Hematopoietic multipotent progenitor cell treated with erythropoietin and hydrocortisone succinate and interleukin-3 and kit ligand, for 17 days (in vitro differentiated cells): ENCODE measurements at places on chromosomes 1 and 21.

GRCh38 chr1:219427403-219427802 is 185.5 kb downstream of the ZC3H11B start:
- DNase-seq = no peak

GRCh38 chr1:204503122-204503912 is 8.7 kb upstream of the PIK3C2B start:
- DNase-seq = peak; percentile 80

- no peak for DNase-seq
These were observed 204.8 kb downstream of the SETD4 start for GRCh38 chr21:35855484-35855883.

GRCh38 chr21:34836933-34837505 is 168.2 kb downstream of the CLIC6 start:
- DNase-seq = no peak

DNA sequence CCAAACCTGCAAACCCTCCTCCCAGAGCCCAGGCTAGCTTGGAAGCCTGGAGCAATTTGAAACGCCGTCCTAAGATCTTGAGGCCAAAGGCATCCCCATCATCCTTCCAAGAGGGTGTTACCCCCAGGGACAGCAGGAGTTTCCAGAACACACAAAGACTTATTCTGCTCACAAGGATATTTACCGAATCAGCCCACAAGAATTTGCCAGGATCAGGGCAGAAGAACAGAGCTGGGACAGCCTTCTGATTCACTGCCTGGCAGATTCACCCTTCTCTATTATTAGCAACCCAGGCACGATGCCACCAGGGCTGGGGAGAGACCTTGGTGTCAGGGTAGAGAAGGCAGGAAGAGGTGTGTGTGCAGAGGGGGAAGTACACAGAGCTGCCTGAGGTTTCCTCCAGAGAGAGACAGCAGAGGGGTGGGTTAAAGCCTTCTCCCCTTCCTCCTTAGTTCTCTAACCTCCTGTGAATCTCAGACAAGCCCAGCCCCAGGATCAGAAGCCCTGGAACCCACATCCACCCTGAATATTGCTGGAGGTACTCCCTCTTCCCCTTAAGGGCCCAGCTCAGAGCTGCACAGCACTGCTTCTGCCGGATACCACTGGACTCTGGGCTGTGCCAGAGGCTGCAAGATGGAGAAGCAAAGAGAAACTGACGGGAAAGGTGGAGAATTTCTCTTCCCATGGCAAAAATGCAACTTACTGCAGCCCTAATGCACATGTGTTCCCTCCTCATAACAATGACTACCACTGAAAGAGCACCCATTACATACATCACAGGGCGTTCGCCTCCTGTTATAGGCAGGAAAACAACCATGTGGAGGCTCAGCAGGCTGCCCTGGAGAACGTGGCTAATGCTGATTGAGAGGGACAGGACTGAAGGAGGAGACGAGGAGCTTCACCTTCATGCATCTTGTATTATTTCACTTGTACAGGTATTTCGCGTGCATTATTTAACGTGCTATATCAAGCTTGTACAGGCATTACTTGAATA is 61.8 kb downstream of the ITPKB start:
- DNase-seq = no peak

- DNase-seq = no peak
These were observed 79.5 kb downstream of the EVI5 start for GRCh38 chr1:92705446-92705845.

GRCh38 chr1:53804181-53804580 is 33.9 kb downstream of the NDC1 start:
- no peak for DNase-seq

- no peak for DNase-seq
These were observed 81.1 kb downstream of the SIK1 start for GRCh38 chr21:43345746-43346409.

- DNase-seq = no peak
These were observed 421.5 kb downstream of the PTPRU start for GRCh38 chr1:29657816-29658215.

DNA sequence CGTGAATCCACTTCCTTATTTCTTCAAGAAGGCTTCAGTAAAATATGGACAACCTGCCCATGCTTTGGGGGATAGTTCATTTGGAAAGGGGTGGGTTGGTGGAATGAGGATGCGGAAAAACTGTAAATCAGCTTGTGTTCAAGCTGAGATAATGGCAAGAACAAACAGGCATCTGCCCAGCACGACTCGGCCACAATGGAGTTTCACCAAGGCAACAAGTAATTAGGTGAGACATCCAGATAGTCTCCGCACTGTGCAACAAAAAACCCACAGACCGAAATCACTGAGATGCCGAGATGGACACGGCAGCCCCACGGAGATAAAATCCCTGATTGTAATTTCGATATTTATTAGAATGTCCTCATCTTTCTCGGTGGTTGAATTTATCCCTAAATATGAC is 455.2 kb downstream of the AJAP1 start:
- no peak for DNase-seq

DNA sequence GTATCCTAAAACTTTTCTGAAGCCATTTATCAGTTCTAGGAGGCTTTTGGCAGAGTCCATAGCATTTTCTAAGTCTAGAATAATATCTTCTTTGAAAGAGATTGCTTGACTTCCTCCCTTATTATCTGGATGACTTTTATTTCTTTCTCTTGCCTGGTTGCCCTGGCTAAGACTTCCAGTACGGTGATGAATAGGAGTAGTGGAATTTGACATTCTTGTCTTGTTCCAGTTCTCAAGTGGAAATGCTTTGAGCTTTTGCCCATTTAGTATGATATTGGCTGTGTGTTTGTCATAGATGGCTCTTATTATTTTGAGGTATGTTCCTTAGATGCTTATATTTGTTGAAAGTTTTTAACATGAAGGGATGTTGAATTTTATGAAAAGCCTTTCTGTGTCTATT is 1647.9 kb downstream of the PLA2G4A start:
- DNase-seq = no peak

DNA sequence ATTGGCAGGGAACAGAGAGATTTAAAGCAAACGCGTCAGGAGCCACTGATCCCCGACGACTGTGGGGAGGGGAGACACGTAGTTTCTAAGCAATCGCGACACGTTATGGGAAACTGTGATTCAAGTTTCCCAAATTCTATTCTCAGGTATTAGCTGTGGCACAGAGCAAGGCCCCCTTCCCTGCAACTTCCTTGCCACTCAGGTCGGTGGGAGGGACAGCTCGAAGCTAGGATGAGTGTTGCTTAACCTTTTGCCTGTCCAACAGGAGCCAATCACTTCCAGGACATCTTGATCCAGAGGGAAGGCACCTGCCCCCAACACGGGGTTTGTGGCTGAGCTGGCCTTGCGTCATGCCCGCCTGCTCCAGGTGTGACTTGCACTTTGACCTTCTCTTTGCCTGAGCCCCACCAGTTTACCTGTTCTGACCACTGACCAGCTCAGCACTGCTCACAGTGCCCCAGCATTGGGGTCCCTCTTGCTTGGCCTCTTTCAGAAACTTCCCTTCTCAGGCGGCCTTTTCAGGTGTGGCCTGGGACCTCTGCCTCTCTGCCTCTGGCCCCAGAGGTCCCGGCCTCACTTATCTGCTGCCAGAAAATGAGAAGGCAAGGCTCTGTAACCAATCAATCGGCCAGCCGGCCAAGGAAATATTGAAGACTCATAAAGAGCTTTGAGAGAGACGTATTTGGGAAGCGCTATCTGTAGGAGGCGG is 24.6 kb downstream of the TEX35 start:
- DNase-seq = peak; percentile 19

DNA sequence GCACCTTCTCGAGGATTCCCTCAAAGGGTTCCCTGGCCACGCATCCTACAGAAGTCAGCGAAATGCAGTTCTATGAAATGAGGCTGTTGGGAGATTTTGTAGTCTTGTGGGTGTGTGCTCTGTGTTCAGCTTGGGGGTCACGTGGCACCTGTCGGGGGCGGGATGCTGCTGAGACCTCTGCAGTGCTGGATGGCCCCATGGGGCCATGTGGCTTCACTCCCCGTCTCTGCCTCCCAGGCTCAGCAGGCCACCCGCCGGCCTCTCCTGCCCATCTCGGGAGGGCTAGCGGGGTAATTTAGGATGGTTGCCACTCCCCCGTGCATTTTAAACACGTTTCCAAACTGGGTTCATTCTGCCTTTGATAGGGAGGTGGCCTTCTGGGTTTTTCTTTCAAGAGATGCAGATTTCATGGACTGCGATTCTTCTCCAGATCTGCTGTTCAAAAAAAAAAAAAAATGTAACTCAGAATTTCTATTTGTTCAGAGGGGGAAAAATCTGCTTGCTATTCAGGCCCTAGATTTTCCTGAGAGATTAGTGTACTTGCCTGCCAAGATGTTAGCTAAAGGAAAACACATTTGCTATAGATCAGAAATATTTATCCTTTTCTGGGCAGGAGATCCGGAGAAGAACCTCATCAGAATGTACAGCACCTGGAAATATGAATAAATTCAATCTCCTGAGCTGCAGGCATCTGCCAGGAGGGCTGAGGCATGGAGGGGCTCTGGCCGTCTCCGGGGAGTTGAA is 277.2 kb upstream of the VAMP3 start:
- DNase-seq = no peak

DNA sequence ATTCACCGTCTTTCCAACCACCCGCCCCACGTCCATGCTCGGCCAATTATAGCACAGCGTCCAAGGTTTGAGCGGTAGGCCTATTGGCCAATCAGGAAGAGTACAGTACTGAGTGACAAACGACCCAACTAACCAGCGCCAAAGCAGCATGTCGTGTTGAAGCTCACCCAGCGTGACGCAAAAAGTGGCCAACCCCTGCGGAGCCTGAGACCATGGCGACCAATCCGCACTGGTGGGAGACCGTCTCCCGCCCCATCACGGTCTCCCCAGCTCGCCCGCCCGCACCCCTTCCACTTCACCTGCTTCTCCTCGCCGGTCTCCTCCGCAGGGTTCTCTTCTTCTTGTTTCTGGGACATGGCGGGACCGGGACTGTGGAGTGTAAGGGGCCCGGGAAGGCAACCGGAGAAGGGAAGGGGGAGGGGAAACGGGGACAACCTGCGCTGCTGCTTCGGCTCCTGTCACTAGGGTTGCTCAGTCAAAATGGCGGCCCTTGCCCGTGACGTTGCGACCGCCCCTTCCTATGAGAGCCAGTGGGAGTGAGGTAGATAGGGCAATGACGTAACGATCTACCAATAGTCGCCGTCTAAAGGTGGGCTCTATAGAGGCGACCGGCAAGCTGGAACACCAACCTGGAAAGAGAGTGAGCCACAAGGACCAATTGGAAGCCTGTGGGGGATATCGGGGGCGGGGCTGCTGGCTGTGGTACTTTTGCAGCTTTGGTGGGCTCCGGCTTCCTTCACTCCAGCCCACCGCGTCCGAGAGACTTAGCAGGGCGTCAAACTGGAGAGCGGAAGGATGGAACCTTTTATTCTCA is at the start of gene ENSA:
Gene ENSA, minus strand, starts transcription at position 498 of the 814 bp plus-strand sequence. Its CDS starts 142 bp downstream, at position 356.
- peak; percentile 98 for DNase-seq

GRCh38 chr1:98104289-98104688 is 183.5 kb upstream of the DPYD start:
- DNase-seq = no peak

GRCh38 chr1:177487481-177487880 is 316.7 kb downstream of the BRINP2 start:
- DNase-seq = no peak
